Sciatic nerve (tissue), 2 donors: ENCODE measurements at places on chromosomes 7 and 10. TPM values are rescaled to one million over a fixed set of nuclear protein-coding genes. Genes with fewer than 3 reads are reported as not detected.

DNA sequence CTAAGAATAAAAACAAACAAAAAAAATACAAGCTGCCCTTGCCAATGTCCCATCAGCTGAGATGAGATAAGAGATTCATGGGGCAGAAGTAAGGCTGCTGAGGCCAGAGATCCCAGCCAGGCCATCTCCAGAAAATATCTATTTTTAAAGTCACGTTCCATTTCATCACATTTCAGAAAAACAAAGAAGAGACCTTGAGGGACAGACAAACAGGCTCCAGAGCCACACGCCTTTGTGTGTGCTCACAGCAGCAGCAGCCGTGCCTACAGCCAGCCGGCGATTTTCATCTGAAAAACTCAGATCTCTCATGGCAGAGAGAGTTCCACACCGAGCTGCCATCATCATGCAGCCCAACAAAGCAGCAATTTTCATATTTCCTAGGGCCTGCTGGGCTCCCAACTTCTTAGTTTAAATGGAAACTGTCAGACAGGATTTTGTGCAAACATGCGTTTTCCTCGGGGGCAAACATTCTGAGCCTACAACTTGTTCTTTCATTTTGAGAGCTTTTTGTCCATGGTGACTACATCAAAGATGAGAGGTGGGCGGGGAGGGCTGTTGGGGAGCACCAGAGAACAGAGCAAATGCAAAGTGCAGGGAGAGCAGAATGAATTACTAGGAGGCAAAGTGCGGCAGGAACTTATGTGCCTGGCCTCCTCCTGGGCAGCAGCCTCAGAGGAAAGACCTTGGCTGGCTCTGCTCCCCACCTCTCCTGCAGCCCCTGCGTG, 38.8 kb downstream of the DLG5 start:
- no peak for DNase-seq

DNA sequence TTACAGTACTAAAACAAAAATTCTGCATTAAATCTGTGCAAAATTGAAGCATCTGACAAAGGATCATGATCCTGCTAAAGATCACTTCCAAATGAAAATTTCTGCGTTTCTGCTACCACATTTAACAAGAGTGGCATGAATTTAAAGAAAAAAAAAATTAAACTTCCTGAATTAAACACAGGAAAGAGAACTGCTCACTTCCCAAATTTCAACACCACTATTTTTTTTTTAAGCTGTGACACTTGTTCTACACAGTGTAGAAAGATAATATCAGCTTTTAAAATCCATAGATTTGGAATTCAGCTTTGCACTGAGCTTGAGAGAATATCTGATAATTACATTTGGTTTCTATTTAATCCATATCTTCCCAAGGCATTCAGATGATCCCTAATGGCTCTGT, 73.6 kb downstream of the EPC1 start:
- no peak for DNase-seq

DNA sequence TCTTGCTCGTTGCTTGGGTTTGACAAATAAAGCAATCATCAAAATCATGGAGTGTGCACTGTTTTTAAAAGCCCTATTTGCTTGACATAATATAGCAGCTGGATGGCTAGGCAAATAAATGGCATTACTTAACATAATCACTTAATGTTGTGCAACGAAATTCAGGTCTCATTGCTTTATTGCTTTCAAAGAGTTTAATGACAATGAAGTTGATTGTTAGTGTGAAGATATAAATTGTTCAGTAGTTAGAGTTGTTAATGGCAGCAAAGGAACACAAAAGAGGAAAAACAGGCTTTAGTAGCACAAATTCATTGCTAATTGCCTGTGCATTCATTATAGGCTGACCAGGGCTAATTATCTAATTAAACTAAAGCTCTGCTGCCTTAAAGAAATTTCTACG, 7.6 kb upstream of the ADO start:
- DNase-seq: no peak

GRCh38 chr10:50645236-50645635, 21.5 kb upstream of the SGMS1 start:
- no peak for DNase-seq

DNA sequence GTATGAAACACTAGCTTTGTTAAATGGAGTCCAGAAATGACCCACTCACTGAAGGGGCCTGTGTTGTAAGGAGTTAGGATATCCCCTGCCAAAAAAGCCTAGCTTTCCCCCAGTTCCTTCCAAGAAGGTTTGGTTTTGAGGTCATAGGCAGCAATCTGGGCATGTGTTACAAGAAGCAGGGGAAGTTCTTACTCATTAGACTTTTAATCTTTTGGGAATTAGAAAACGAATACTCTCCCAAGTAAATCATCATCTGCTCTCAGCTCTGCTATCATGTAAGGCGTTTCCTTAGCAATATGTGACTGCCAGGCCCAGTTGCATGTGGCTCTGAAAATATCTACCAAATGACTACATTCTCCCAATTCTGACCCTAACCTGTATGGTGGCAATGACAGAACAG, 3.7 kb downstream of the NOD1 start:
- DNase-seq: no peak

DNA sequence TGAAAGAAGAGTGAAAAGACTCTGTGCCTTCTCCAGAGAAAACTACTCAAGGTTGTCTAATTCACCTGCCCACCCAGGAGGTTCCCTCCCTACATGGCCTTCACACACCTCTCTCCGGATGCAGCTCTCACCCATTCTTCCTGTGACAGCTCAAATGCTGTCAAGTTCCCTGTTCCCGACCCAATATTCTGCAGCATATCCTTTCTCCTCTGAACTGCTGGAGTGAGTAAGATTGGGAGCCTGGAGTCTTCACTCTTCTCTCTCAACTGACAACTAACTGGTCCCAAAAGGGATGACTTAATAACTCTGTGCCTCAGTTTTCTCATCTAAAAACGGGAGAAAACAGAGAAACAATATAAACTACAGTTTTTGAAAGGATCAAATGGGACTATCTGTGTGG, 5.1 kb downstream of the TMEM26 start:
- no peak for DNase-seq

DNA sequence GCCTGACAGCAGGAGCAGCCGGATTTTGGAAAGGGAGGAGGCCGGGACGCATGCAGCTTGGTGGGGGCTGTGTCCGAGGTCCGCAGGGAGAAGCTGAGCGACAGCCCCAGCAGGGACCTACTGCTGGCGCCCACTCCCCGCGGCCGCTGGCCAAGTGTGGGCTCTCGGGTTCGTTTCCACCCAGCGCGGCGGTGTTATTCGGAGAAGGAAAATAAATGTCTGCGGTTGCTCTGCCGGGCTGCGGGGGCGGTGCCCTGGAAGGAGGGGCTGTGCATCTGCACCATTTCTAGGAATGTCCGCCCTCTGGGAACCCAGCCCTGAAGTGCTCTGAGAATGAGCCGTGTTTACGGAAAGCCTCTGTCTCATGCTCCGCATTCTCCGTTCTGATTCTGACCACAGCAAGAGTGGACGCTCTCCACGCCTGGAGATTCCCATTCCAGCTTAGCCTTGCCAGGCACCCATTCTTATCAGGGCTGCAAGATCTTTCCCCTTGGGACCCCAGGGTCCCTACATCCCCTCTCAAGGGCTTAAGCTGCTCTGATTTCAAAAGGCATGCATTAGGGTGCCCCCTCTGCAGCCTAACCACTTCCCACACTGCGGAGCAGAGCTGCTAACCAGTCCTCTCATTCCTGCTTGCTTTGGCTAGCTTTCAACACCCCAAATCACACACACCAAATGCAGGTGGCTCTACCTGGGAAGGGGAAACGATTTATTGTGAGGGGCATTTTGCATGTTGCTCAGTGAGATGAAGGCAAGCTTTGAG, 256.6 kb upstream of the GLI3 start:
- DNase-seq: peak; percentile 91

DNA sequence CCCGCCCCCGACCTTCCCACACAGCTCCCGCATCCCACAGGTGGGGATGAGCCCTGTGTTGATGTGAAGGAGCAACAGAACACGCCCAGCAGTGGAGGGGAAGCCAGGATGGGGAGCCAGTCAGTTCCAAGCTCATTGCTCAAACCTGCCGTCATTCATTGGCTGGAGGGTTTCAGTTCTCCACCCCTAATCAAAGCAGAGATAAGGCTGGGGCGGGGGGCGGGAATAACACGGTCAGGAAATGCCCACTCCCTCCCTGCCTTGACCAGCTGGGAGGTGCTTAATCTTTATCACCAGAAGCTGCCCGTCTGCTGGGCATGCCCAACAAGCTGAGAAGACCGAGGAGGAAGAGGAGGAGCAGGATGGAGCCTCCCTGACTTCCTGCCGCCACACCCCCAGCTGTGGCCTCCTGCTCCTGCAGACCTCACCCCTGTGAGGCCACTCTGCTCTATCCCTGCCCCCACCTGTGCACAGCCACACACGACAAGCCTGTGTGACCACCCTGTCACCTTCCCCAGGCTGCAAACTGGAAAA, 265.1 kb downstream of the ZEB1 start:
- DNase-seq: no peak

GRCh38 chr7:2307690-2308107, 6.5 kb downstream of the SNX8 start:
- no peak for DNase-seq

- DNase-seq: peak; percentile 92
Measured at GRCh38 chr7:140397784-140398750, at the start of gene SLC37A3. SLC37A3 (minus strand) TSS chr7:140398530; CDS start chr7:140382526, 16,004 bp downstream.

DNA sequence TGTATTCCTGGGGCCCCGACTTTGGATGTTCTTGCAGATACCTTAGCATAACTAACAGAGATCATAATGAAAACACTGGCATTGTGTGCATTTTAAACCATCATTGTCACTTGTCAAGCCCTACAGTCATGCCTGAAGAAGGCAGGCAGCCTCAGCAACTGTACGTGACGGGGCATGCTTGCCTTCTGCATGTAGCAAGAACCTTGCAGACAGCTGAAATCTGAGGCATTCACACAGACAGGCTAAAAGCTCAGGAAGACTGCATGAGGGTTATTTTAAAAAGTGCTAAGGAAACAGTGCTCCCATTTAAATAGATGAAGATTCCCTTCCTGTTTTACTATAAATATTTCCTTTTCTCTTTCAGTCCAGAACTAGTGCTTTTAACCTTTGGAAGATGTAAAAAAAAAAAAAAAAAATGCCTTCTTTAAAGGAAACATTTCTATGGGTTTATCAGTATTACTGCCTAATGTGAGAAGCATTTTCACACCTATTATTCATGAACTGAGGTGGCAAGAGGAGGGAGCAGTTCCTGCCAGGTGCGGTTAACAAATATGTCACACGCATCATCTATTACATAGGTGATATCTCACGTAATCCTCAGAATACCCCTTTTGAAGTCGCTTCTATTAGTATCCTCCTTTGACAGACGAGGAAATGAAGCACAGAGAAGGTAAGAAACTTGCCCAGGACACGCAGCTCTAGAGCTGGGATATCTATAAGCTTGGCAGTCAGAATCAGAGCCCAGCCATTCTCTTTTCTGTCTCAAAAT, 88.1 kb downstream of the PRKCQ start:
- no peak for DNase-seq

The SUPV3L1 gene
- 22.7 TPM for total RNA-seq

The TBXAS1 gene
- total RNA-seq: 19.1 TPM

The APBB1IP gene
- total RNA-seq: 17.0 TPM

The CALML3 gene
- total RNA-seq: not detected

The H2BK1 gene
- total RNA-seq: not detected

The DNAJC1 gene
- 26.4 TPM for total RNA-seq
